ENCODE measurements at places on chromosomes 2 and 18.

DNA sequence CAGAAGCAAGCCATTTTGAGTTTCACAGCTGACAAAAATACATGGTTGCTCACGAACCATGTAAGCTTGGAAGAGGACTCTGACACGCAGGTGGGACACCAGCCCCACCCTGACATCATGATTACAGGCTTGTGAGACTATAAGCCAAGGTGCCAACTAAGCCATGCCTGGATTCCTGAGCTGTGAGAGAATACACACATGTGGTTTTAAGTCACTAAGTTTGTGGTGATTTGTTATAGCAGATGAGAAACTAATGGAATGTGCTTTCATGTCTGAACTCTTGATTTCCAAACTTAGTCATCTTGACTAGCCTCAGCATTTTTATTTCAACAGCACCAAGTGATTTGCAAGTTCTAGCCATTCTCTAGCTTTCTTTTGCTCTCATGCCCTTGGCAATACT, 676.1 kb upstream of the CELF4 start:
- no peak for DNase-seq

DNA sequence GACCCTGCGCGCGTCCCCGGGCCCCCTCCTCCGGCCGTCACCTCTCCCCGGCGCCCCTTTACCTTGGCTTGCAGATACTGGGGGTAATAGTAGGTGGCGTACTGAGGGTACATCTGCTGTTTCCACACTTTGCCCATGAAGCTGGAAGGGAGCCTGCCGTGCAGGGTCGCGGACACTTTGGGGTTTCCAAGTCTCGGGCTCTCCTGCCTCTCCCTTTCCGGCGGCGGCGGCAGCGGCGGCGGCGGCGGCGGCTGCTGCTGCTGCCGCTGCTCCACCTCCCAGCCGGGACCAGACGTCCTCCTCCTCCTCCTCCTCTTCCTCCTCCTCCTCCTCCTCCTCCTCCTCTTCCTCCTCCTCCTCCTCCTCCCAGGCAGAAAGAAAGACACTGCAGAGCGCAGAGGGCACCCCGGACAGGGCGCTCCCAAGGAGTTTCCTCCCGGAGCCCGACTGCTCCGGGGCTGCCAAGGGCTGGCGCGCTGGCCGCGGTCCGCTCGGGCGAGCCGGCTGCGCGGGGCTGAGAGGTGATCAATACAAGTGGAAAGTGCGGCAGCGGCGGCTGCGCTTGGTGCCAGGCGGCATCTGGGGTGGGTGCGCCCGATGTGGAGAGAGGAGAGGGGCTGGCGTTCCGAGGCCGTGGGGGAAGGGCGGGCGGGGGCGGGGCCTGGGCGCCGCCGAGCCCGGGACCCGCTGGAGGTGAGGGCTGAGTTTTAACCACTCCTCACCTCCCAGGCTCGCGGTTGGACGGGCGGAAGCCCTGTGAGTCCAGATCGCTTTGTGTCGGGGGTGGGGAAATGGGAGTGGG, at the start of gene RBMS1:
Gene RBMS1 (minus strand): TSS at position 581 of the 802 bp plus-strand sequence. CDS start 444 bp downstream, at position 137.
- DNase-seq, result peak; percentile 20

DNA sequence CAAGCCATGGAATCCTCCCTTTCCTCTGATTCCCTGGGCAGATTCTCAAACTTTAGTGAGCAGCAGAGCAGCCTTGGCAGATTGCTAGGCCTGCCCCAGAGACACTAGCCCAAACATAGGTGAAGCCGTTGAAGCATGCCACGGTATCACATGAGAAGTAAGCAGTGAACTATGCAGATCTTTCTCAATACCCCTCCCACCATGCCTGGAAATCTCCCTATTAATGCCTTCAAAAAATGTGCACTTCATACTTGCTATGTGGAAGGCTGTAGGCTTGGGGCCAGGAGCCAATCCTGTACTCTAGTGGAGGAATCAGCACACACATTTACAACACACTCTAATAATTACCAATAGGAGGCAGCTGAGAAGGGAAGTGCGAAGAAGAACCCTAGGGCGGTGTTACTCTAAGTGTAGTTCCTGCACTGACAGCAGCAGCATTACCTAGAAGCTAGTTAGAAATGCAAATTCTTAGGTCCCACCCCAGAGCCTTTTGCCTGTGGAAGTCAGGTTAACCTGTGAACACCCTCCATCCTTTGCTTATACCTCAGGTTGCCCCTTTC, 305.1 kb upstream of the SPRED2 start:
- no peak for DNase-seq

DNA sequence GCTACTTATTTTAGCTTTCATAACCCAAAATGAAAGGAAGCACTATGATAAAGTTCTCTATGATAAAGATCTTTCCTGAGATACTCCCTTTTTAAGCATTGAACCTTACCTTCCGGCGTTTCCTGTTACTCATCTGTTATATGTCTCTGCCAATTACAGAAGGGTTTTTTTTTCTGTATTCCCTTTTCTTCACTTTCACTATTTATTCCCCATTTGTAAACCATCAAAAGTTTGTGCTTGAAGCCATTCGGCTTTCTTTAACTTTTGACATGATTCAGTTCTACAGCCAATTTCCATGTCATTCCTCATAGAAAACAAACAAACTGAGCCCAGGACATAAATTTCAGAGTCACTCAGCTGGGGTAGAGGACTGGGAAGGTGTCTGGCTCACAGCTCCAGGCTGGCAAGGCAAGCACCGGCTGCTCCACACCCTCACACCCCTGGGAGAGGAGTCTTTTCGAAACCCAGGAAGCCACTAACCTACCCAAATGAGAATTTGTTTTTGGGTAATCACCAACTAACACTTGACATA, 429.4 kb upstream of the TRIB2 start:
- DNase-seq, result no peak

GRCh38 chr2:48444404-48444803, 85.5 kb upstream of the STON1 start:
- peak; percentile 34 for DNase-seq

- no peak for DNase-seq
These were observed 142.4 kb downstream of the NEDD4L start for GRCh38 chr18:58186258-58186948.

GRCh38 chr18:35289727-35290093, 319 bp downstream of the ZSCAN30 start:
- DNase-seq, result no peak

DNA sequence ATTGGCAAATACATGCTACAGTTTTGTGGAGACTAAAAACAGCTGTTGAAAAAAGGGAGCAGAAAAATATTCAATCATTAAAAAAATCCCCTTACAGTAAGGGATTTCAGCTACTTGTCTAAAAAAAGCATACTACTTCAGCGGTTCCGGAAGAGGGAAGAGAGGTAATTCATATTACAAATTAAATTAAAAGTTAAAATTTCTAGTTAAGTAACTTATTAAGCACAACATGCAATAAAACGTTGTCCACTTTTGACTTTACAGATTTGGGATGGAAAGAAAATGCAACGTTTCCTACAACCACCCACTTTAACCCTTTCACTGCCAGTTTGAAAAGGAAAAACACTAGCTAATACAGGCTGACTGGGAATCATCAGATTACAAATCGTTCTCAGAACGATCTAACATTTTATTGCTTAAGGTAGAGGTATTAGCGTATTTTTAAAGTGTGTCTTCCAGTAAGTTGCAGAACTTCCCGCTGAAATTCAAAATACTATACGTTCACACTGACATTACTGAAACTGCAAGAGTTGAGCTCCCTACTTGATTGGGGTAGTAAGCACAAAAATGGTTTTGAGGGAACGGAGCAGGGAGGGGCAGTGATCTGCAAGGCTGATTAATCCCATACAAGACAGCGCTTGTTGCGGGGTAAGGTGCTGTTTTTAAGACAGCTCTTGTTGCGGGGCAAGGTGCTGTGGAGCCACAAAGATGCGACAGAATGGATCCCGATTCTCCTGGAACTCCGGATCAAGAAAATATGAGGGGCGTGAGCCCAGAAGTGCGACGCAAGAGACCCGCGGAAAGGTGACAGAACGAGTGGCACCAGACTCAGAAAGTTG, 743 bp downstream of the HADHA start:
- DNase-seq, result no peak

GRCh38 chr2:155310589-155310988, 612.1 kb downstream of the KCNJ3 start:
- no peak for DNase-seq

DNA sequence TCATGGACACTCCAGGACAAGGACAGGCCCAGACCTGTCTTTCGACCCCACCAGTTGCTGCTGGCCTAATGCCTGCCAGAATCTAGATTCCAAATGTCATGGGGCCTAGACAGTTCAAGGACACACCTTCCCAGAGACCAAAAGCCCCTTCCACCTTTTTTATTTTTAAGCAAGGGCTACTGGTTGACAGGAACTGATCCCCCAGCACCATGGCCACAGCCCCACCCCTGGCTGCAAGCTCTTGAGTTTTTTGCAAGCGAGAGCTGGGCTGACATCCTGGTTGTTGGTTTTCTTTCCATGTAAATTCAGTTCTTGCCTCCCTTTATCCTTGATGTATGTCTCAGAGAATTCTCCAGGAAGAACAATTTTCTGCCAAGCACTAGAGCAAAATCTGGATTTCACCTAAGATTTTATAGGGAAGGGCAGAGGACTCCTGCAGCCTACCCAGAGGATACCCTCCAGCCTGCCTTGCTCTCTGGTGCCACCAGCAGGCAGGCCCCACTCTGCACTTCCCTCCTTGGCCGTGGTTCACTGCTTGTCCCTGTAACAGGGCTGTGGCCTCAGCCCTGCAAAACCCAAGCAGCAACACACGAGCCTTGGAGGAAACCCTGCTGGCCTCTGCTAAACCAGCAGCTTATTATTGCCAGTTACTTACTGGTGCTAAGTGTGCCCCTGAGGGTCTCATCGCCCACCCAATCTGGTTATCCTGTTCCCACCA, 97.7 kb downstream of the TWIST2 start:
- no peak for DNase-seq

- DNase-seq, result no peak
These were observed 34.7 kb upstream of the MAP2 start for GRCh38 chr2:209389171-209389618.

DNA sequence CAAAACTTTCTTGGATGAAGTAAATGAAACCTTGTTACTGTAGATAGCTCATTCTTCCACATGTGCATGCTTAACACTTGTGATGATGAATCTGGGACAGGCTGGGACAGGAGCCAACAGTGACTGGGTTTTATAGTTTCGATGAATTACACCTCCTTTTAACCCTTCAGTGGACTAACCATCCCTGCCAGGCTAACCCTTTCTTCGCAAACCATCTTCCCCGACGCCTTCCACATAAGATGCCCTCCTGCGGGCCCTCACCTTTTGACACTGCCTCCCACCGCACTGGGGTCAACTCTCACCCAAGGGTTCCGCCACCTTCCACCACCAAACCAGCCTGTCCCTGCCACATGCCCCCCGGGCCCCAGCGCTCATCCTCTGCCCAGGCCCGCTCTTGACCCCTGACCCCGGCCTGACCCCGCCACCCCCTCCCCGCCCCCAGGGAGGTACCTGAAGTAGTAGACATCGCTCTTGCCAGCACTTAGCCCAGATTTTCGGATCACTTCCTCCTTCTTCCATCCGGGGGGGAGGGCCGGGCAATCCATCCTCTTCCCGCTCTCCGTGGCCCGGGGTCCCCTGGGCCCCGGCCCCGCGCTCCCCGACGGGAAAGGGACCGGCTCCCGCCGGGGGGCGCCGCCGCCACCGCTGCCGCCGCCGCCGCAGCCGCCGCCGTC, 764 bp downstream of the MBD2 start:
- DNase-seq, result peak; percentile 48

- no peak for DNase-seq
These were observed 15.3 kb downstream of the CNOT11 start for GRCh38 chr2:101267671-101268656.

Measured in NCI-H187 (cell line).